ENCODE measurements at places on chromosomes 12 and 14.

DNA sequence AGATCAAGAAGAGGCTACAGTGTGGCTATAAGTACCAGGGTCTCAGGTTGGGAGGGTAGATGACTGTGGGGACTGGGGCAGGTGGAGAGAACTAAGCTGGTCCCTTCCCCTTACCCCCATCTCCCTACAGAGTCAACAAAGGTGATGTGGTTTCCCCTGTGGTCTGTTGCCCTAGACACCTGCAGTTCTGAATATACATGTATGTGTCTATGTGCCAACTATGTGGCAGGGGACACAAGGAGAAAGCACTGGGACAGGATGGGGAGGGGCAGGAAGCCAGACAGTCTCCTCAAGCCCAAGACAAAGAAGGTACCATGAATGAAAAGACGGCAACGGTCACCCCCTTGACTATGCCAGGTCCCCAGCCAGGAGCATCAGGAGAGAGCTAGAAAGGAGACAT is 4.5 kb upstream of the HDAC7 start:
- DNase-seq: no peak

GRCh38 chr14:68476212-68477109 is 316.4 kb downstream of the ZFP36L1 start:
- DNase-seq: peak; percentile 89

DNA sequence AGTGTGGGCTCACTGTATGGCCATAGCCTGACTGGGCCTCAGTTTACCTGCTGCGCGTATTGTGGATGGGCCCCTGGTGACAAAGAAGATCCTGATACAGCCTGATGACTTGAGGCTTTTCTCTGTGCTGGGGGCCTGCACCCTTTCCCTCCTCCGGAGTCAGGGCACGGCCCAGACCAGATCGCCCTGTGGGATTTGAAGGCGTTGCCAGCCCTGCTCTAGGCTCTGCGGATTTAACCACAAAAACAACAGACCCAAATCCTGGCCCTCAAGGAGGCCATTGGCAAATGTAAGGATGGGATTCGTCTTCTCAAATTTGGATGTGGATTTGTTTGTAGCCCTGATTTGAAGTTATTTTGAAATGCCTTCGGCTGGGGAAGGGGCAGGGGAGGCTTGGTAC is 195.8 kb downstream of the TSPAN9 start:
- DNase-seq: no peak

DNA sequence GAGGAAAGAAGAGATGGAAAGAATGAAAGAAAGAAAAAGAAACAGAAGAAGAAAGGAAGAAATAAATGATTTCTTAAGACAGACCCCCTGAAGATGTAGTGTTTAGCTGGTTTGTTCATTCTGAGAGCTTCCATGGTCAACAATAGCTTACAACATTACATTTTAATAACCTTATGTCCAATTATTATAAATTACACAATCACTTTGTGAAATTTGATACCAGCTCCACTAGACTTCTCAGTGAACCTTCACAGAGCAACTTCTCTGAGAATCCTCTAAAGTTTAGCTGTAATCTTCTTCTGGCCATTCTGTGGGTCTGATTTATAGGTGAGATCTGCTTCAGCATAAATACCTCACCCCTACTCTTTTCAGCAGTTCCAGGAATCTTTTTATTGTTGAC is 27.9 kb downstream of the SIX1 start:
- DNase-seq: no peak

DNA sequence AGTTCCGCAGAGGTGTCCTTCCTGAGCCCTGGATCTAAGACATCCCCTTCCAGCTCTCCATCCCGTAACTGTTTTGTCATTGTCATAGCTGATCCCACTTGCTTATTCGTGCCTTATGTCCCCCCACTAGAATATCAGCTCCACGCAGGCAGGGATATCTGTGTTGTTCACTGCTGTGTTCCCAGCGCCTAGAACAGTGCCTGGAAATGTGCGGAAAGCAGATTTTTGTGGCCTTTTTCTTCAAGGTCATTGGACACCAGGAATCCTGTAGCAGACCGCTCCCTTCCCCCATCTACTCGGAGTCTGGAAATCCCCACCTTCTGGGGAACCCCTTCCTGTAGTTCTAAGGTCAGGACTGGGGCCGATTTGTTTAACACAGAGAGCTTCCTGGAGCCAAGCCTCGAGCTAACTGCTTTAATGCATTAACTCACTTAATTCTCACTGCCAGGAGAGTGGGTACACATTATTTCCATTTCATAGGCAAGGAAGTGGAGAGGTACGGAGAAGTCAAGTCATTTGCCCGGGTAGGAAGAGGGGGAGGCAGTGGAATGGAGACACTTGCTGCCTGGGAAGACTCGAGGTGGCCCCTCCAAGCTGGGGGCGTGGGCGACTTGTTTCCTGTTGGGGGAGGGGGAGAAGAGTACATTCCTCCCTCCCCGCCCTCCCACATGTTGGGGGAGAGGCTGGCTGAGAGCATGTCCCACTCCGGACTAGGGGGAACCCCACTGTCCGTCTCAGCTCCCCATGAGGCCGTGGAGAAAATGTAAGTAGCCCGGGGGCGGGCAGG is 1.2 kb upstream of the SH2B3 start:
- peak; percentile 81 for DNase-seq

DNA sequence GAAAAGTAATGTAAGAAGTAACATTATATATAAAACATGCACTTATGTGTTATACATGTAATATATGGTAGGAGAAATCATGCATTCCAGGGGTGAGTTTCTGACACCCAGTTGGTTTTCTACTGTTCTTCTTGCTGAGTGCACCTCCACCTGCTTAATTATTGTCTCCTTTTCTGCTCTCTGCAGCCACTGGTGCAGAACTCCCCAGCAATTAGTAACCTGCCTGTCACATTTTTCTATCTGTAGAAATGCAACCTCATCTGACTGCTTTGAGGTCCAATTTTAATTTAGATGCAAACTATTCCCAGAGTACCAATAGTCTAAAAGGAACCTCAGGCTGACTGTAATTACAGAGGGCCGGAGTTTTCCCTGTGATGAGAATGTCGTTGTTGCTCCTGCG is 842.1 kb downstream of the AACS start:
- no peak for DNase-seq

DNA sequence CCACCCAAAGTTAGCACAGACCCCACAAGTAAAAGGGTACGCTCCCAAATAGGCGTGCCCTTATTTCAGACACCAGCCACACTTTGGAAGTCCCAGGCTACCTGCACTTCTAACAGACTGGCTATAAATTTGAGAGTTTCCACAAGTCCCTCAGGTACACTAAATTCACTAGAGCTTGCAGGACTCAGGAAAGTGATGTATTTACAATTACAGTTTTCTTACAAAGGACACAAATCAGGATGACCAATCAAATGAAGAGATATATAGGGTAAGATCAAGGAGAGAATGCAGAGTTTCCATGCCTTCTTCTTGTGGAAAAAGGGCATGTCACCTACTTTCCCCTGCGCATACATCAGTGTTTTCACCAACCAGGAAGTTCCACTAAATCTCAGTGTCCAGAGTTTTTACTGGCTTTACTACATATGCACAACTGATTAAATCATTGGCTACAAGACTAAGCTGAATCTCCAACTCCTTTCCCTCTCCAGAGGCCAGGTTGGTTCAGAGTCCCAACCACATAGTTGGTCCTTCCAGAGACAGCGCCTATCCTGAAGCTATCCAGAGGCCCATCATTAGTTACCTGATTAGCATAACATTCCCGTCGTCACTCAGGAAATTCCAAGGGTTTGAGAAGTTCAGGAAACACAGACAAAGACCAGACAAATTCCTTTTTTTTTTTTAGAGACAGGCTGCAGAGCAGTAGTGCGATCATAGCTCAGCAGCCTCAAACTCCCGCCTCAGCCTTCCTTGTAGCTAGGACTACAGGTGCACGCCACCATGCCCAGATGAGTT is 84.2 kb downstream of the DENND5B start:
- DNase-seq: no peak

GRCh38 chr12:15627995-15628945 is 160.9 kb downstream of the EPS8 start:
- no peak for DNase-seq

- no peak for DNase-seq
Measured at GRCh38 chr14:79580414-79580813, 630.9 kb downstream of the DIO2 start.

GRCh38 chr14:72706485-72706884 is 187.4 kb downstream of the DPF3 start:
- DNase-seq: no peak

DNA sequence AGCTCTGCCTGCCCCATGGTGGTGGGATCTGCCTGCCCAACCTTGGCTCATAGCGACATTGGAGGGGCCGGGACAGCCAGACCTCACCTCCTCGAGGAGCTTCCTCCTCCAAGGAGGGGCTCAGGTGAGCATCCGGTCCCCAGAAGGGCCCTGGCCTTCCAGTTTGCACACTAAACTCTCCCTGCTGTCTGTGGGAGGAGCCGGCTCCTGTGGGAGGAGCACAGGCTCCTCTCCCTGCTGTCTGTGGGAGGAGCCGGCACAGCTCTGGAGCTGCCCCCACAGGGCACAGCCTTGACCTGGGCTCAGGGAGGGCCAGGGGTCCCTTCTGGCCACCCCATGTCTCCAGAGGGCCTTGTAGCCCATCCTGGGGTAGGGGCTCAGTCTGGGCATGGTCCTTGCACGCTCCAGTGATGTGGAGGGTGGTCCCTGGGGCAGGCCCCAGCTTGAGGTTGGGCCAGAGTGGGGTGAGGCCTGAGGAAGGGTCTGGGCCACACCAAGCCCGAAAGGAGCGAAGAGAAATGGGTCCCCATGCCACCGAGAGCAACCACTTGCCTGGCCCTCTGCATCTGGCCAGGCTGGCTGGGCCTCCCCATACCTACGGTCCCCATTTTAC is 147.5 kb upstream of the C14orf180 start:
- DNase-seq: no peak

DNA sequence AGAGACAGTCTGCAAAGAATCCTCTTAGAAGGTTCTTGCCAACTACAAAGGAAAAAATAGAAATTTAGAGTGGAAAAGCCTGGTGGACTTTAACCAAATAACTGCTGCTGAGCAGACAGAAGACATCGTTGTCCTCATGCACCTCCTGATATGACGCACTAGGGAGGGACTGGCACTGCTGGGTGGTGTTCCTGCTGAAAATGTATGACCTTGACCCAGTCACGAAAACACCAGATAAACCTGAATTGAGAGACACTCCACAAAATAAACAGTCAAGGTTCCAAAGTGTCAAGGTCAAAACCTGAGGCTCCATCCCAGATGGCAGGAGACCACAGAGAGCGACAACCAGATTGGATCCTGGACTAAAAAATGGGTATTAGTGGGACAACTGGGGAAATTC is 61.9 kb downstream of the CHGA start:
- no peak for DNase-seq

DNA sequence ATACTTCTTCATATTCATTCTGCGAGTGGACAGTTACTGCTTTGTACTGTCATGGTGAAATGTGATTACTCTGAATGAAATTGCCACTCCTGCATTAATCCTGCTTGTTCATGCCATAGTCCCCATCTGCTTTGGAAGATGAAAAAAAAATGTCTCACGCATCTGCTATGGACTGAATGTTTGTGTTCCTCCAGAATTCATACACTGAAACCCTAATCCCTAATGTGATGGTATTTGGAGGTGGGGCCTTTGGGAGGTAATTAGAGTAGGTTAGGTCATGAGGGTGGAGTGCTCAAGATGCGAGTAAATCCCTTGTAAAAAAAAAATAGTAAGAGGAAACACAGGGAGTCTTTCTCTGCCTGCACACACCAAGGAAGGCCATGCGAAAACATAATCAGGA is 427.2 kb downstream of the TMTC2 start:
- no peak for DNase-seq

DNA sequence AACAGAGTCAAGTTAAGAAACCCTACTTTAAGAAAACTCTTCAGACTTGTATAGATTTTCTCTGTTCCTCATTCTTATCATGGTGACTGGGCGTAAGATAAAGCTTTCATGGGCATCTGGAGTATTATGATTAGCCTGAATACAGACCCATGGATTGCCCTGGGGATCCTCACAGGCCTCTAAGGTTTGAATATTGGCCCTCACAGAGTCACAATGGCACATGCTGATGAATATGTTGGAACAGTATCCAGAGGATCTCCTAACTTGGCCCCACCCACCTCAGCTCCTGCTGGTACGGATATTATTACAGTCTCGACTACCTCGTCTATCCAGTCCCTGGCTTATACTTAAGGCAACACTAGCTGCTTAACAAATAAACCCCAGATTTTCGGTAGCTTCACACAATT is 8.1 kb downstream of the OSBPL8 start:
- peak; percentile 21 for DNase-seq

DNA sequence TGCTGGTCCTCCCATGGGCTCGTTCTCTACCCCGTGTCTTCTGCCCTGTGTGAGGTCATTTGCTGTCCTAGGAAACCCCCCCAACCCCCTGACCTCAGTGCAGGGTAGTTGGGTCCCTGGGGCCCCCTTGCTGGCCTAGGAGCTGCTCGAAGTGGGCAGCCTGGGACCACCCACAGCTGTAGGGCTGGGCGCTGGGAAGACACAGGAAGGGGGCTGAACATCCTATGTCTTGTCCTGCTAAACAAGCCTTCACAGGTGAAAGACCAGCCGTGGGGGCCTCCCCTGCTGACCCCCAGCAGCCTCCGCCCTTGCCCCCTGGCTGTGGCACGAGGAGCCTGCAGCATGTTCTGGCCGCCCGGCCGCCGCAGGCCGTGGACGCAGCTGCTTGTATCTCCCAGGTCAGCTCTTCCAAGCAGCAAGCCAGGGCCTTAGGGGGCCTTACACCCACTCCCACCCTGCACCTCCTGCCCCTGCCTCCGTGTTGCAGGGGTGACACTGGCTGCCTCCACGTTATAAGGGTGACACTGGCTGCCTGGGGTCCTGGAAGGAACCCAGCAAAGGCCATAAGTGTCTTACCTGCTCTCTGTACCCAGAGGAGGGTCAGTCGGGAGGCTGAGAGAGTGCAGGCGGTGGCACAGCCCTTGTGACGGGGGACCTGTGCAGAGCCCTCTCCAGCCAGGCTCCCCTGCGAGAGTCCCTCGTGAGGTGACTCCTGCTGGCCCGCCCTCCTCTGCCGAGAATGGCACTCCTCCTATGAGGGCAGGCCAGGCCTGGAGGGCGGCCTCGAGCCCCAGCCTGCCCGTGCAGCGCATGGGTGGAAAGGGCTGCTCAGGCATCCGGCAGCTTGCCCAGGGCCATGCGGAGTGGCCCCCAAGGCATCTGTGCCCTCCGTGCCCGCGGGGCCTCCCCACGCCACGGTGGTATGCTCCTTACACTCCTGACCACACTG is 11.5 kb upstream of the TEX22 start:
- DNase-seq: no peak

DNA sequence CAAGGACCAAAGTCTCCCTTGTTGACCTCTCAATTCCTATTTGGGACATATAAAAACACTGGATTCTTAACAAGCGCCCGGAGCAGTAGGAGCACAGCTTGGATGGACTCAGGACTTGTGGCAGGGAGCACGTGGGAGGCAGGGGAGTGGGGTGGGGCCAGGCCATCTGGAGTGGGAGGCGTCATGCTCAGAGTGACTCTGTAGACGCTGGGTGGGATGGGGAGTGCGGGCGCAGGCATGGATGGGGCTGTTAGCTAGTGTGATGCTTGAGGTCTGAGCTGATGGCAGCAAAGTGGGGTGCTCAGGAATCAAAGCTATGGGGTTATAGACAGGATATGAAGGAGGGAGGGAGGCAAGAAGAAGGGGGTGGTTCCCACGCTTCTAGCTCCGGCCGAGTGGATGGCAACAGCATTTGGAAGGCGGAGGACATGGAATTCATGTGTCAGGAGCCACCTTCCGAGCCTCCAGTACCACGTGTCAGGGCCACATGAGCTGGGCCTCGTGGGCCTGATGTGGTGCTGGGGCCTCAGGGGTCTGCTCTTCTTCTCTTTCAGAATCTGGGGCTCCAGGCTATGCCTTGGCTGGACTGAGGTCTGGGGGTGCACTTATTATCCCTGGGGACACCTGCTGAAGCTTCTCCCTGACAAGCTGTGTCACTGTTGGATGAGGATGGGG is 26.2 kb downstream of the MEG3 start:
- no peak for DNase-seq

GRCh38 chr14:94278731-94279130 is 14.3 kb downstream of the SERPINA10 start:
- no peak for DNase-seq
